Activated naive CD4-positive, alpha-beta T cell (primary cell): ENCODE measurements at places on chromosomes 13 and 19.

- no peak for DNase-seq
Observed at GRCh38 chr13:44394658-44395057, 21.0 kb downstream of the SERP2 start.

DNA sequence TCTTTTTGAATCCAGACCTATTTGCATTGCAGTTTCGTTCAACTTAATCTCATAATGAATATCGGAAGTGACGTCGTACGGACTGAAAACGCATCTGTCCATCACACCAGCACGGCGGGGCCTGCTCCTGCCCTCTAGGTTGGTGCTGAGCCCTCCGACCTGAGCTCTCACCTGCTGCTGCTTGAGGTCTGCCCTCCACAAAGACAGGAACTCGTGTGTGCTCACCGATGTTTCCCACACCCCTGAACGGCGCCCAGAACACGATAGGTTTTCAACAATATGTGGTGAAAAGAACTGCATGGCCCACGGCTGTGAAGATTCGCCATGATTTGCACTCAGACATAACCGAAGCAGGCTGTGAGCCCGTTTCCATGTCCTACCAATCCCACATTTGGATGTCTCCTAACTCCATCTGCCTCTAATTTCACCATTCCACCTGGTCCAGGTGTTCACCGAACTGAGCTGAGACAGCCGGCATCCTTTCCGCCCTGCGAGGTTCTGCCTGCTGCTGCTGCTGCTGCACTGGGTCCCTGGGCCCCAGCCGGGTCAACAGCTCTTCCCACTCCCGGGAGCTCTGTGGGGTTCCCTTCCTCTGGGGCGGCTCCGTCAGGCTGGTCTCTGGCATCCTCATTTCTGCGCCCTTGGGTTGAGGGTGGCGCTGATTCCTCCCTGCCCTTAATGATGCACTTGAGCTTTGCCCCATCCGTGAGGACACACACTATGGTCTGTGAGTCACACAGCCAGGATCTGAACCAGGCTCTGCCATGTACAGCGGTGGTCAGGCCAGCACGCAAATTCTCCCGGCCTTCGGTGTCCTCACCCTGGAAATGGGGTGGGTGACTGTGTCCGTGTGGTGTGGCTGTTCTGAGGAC, 20.9 kb downstream of the GRTP1 start:
- DNase-seq, result no peak

DNA sequence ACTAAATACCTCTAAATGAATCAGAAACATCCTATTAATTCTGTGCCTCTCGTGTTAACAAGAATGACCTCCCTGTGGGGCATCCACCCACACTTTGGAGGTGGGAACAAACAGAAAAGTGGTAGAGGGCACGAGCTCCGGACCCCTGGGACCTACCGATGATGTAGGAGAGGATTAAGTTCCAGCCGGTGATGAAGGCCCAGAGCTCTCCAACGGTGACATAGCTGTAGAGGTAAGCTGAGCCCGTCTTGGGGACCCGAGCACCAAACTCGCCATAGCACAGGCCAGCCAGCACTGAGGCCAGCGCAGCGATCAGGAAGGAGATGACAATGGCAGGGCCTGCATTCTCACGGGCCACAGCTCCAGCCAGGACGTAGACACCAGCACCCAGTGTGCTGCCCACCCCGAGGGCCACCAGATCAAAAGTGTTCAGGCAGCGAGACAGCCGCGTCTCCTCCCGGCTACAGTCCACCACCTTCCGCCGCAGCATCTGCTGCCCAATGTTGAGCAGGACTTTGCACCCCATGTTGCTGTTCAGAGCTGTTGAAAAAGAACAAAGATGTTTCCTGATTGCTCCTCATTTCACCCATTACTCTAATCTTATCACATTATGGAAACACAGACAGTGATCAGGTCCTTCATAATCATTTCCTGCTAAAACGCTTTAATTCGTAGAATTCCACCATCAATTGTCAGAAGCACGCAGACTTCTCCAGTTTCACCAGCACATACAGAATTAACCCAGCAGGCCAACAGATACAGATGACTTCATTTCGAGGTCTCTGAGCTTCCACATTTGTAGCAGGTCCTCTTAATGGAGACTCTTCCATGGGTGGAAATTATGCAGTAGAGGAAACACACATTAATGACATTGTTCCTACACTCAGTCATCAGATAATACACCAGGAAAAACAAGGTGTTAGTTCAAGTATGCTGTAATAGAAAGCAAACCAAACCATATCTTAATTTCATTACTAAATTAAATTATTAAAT, 59.5 kb downstream of the SLC7A1 start:
- DNase-seq, result no peak

DNA sequence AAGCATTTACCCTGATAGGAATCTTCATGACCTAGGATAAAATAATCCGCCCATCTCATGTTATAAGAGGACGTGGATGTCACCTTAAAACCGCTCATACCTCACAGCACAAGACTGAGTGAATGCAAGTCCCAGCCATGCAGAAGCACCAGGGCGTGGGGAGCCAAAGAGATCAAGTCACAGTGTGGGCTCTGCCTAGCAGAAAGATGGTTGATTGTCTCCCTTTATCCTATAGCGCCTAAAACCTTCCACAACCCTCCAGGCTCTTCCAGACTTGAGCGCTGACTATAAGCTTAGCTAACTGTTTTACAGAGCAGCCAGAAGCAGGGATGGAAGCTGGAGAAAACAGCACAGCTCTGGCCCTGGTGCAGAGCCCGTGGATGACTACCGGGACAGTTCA, 6.8 kb upstream of the ANKRD10 start:
- DNase-seq, result no peak

DNA sequence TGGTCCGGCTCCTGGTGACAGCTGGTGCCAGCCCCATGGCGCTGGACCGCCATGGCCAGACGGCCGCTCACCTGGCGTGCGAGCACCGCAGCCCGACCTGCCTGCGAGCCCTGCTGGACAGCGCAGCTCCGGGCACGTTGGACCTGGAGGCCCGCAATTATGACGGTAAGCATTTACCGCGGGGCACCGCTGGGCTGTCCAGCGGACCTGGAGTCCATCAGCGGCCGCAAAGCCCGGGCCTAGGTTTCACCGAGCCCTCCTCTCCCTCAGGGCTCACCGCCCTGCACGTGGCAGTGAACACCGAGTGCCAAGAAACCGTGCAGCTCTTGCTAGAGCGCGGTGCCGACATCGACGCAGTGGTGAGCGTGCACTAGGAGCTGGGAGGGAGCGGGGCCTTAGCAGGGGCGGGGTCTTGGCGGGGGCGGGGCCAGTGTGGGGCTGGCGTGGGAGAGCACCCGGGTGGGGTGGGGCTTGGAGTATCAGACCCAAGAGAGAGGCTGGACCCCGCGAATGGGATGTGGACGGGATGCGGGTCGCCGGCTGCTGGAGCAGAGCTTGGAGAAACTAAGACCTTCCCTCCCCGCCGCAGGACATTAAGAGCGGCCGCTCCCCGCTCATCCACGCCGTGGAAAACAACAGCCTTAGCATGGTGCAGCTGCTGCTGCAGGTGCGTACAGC, 8.7 kb downstream of the BCL3 start:
- DNase-seq, result no peak

DNA sequence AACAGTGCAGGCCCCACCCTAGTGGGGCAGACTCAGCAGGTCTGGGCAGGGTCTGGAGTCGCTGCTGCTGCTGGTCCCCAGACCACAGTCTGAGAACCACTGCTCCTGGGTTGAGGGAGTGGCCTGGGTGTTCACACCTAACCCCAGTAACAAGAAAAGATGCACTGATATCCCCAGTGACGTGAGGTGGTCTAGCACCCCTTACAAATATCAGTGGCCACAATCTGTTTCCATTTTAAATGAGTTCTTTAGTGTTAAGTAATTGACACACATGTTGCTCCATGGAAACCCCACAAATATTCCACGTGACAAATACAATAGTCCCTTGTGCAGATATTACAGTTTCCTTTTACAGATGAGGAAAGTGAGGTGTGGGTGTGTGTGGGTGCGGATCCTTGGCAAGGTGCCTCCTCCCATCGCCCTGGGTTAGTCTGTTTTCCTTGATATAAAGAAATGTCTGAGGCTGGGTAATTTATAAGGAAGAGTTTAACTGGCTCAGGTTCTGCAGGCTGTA, 96.3 kb upstream of the GPR183 start:
- no peak for DNase-seq

DNA sequence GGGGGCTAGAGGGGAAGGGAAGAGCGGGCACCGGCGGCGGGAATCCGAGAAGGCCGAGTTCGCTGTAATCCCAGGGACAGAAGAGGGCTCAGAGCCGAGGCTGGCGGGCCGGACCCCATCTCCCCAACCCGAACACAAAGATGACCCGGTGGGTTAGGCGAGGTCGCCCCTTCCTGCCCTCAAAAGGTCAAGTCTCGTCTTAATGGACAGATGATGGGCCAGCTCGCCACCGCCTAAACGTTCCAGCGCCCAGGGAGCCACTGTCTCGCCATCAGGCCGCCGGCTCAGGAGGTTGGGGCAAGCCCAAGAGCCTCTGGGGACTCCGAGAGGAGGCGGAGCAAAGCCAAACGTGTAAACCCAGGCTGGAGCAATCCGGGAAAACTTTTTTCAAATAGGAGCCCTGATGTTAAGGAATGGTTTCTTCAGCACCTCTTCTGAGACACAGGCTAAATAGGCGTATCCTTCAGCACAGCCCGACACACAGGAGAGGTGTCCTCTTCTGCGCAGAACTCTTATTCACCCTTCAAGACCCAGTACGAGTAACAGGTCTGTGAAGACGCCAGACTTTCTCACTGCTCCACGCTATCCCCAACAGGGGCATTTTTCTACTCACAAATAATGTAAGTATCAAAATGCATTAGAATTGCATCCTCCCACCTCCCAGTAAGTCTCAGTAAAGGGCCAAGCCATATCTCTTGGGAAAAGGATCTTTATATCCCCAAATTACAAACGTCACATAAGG, 6.3 kb upstream of the POU4F1 start:
- no peak for DNase-seq

DNA sequence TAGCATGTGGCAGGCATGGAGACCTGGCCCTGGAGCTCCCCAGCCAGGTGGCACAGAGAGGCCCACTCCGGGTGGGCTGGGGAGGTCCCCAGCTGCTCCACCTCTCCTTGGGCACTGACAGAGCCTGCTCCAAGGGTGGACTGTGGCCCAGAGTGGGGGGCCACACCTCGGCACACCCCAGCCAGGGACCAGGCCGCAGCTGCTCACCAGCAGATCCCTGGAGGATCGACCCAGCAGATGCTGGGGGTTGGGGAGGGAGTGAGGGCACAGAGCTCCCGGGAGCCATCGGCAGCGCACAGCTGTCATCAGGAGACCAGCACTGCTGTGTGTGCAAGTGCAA, 72.0 kb upstream of the KCTD15 start:
- DNase-seq, result no peak

GRCh38 chr13:74288361-74288911, 154.2 kb upstream of the KLF12 start:
- no peak for DNase-seq

- DNase-seq, result no peak
Observed at GRCh38 chr19:10052602-10053360, 33.3 kb upstream of the SHFL start.

GRCh38 chr13:31908696-31909411, 122.7 kb upstream of the FRY start:
- DNase-seq, result no peak

GRCh38 chr19:19385896-19386869, 19.3 kb upstream of the GATAD2A start:
- no peak for DNase-seq

DNA sequence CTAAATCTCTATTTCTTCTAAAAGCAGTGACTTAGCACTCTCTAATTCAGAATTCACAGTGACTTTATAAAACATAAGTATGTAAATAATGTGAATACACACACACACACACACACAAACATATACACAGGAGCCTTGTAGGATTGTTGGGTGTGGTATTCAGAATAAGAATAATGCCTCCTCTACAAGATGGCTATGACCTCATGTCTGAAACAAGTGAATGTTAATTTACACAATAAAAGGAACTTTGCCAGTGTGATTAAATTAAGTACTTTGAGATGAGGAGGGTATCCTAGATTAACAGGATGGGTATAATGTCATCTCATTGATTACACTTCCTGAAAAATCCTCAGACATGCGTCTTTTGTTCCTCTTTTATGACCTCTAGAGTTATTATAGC, 234.6 kb downstream of the SLITRK6 start:
- no peak for DNase-seq

DNA sequence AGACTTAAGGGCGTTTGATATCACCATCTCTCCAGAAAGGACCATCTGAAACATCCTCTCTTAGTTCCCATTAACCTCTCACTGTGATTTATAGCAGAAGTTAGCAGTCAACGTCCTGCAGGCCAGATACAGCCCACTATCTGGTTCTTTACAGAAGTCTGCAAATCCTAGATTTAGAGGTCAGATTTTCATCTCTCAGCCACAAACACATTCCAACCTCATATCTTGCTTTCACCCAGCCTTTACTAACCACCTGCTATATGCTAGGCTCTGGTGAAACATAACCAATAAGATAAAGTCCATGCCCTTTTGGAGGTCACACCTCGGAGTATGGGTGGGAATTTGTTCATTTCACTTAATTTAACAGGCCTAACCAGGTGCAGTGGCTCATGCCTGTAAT, 76.8 kb upstream of the CACNA1A start:
- DNase-seq, result no peak

- DNase-seq, result no peak
Observed at GRCh38 chr13:51101636-51102235, 9.3 kb downstream of the C13orf42 start.

DNA sequence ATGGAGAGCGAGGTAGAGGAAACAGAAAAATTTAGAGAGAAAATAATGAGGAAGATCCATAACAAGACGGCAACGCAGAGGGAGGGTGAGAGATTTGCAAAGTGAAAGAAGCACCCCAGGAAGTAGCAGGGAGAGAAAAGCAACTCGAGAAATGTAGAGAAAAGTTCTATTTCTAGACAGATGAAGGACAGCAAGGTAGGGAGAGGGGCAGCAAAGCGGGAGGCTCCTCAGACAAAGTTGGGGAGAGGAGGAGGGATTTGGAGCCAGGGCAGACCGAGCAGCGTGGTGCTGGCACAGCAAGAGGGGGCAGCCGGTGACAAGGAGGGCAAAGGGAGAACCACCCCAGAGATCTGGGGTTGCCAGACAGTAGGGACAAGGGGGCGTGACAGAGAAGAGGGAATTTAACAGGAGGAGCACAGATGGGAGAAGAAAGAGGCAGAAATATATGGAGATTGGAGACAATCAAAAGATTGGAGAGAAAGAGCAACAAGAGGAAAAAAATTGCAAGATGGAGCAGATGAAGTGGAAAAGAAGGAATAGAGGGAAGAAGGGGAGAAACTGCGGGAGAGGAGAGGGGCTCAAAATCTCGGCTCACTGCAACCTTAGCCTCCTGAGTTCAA, 989 bp downstream of the ZNF766 start:
- DNase-seq, result no peak

- no peak for DNase-seq
Observed at GRCh38 chr19:5155586-5156210, 184.9 kb downstream of the PTPRS start.
